ENCODE measurements at places on chromosomes 5 and 9.

DNA sequence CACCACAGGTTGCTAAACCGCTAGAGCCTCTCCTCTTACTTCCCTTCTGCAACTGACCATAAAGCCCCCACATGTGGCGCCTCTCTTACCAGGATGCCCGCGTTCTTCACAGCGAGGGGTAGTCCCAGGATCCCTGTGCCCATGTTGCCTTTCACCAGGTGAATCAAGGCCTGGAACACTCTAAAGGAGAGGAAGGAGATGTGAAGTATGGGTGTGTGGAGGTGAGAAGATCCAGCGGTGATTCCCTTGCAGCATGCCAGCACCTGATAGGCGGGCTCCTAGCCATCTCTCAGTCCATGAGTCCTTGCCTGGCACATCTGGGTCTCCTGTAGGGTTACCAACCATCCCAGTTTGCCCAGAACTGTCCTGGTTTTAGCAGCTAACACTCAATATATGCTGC, 3.3 kb downstream of the SLC36A2 start:
- no peak for DNase-seq

GRCh38 chr9:76027861-76028260, 137.4 kb downstream of the PCSK5 start:
- DNase-seq = no peak

- no peak for DNase-seq
Observed at GRCh38 chr5:67620424-67621397, 424.1 kb upstream of the CD180 start.

GRCh38 chr9:87836951-87837705, 45.5 kb upstream of the SPATA31E1 start:
- no peak for DNase-seq

DNA sequence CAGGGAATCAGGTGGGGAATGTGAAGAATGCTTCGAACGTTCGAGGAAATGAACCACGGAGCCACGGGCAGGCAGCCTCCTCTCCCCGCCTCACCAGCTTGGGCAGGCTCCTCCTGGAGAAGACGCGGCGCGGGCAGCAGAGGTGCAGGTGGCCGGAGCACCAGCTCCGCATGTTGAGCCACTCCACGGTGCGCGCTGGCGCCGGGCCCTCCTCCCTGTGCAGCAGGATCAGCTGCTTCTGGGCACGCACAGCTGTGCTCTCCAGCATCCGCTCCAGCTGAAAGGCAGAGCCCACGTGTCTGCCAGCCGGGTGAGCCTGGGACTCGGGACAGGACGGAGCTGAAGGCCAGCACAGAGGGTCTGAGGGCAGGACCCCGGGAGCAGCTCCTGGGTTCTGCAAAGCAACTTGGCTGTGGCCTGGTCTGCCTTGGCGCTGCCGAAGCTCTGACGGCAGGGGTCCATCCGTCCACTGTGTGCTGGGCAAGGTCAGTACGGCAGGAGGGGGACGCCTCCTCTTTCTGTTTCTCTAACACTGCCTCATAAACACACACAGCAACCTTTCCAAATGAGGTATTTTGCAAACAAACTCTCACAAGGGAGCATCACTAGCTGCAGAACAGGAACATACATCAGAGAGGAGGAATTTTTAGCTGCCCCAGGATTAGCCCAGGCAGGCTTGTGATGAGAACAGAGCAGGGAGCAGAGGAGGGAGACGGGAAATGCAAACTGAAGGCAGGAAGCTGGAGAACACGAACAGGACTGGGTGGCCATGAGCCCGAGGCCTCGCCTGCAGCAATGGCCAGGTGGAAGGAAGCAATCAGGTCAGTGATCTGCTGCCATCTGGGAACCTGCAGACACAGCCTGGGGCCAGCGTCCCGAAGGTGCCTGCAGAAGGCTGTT, 20.1 kb upstream of the NSMF start:
- DNase-seq = no peak

DNA sequence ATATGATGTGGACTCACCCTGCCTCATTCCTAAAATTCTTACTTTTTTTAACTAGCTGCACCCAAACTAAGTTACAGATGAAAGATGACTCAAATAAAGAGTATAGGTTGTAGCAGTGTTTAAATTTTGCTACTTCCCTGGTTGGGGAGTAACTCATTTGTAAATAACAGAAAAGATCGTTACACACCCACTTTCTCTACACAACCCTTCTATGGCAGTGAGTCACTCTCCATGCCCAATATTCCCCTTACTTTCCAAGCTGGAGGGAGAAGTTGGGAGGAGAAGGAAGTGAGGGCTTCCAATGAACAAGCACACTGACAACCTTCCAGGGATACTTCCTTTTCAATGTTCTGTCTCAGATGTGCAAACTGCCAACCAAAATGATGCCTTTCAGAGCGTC, 1.9 kb downstream of the RASEF start:
- DNase-seq = no peak

DNA sequence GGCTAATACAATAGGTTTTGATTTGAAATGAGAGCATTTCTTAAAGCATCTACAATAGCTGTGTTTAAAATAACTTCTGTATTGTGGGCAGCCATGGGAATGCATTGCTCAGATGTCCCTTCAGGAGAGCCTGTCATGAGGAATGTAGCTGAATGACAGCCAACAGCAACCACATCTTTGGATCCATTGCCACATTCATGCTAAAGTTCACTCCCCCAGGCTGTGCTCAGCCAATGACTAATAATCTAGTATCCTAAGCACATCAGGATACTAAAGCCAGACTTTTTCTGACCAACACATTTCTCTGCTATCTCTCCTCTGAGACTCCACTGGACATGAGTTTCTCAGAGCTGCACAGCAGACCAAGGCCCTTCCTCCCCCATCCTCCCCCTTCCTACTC, 45.5 kb downstream of the HTR1A start:
- no peak for DNase-seq

DNA sequence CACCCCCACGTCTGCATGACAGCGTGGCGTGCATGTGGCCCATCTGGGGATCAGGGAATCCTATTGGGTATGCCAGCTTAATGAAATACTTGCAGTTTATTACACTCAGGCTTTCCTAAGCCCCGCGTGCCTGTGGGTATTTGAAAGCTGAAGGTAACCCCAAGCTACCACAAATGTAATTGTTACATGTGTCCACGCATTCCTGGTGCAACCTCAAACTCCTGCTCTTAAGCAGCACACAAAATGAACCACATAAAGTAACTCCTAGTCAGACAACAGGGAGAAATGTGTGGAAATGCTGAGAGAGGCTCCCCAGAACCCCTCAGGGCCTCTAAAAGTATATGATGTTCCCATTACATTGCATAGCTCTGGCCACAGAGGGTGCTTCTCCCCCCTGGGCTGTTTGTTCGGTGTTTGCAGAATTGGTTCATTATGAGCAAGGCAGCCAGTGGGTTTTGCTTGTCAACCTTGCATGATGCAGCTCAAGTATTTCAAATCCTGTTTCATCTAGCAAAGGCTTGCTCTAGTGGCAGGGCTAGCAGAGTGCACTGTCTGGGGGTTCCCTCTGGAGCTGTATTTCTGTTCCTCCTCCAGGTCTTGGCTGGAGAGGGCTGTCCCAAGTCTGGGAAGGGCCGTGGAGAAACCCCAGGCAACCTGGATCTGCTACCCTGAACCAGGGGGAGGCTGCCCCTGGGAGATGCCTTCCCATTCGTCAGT, 1.8 kb upstream of the DCANP1 start:
- no peak for DNase-seq

GRCh38 chr5:64180661-64181343, 15.2 kb downstream of the RNF180 start:
- DNase-seq = no peak

GRCh38 chr5:66454186-66455078, 141.8 kb upstream of the MAST4 start:
- no peak for DNase-seq

GRCh38 chr9:35714123-35714522, 17.9 kb downstream of the TLN1 start:
- no peak for DNase-seq

DNA sequence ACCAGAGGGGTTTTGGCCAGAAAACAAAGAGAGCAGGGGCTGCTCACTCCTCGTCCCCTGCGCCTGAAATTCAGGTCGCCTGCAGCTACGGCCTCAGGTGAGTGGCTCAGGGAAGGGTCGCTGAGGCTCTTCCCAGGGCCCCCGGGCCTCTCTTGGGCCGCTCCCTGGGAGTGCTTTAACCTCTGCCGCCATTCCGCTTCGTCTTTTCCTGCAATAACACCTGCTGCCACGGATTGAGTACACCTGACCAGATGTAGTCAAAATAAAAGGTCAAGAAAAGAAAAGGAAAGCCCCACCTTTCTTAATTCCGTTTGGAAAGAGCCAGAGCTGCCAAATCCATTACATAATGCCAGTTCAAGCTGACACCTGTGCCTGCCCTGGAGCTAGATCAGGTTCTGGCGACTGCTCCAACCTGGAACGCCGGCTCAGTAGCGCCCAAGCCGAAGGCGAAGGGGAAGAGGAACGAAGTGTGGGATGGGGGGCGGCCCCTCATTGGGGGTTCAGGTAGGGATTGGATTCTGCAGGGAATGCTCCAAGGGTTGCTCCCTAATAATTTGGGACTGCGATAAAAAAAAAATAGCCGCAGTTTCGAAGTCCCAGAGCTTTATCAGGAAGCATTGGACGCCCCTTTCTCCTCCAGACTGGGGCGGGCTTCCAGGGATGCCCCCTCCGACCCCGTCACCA, 193.9 kb downstream of the MEF2C start:
- DNase-seq = no peak

DNA sequence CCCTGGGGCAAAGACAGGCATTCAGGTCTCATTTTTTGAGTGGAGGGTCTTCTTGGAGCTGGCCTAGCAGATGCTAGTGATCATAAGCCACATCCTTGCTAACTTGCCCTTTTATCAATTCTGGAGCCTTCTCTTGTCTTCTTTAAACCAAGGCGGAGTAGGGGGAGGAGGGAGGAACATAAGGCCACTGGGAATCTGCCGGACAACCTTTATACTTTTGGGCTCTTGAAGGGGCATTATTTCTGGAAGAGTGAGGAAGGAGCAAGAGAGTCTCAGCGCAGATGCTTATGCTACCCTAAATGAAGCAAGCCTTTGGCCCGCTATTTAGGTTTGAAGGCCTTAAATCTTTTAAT, 2.0 kb downstream of the TMEFF1 start:
- no peak for DNase-seq

- DNase-seq = no peak
Observed at GRCh38 chr5:108997720-108998119, 250.0 kb downstream of the FER start.

GRCh38 chr5:149143470-149143869, 2.2 kb downstream of the ABLIM3 start:
- no peak for DNase-seq

DNA sequence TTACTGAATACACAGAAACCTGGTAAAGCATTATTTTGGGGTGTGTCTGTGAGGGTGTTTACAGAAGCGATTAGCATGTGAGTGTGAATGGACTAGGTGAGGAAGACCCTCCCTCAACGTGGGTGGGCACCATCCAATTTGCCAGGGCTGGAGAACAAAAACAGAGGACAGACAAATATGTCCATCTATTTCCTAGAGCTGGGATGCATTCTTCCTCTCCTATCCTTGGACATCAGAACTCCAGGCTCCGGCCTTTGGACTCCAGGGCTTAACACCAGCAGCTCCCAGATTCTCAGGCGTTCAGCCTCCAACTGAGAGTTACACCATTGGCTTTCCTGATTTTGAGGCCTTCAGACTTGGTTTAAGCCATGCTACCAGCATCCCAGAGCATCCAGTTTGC, 65.8 kb upstream of the CHD1 start:
- DNase-seq = no peak

DNA sequence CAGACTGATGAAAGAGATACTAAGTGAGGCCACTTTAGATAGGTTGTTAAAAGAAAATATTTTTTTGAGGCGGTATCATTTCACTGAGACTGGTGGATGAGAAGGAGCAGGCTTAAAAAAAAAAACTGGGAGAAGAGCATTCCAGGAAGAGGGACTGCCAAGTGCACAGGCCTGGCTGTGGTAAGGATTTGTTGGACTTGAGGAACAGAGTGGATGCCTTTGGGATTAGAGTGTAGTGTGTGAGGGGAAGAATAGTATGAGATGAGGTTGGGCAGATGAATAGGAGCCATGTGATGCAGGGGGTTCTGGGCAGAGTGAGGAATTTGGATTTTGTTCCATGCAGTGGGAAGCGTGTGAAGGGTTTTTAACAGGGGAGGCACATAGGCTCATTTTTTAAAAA, 57.9 kb downstream of the PBX3 start:
- DNase-seq = no peak

DNA sequence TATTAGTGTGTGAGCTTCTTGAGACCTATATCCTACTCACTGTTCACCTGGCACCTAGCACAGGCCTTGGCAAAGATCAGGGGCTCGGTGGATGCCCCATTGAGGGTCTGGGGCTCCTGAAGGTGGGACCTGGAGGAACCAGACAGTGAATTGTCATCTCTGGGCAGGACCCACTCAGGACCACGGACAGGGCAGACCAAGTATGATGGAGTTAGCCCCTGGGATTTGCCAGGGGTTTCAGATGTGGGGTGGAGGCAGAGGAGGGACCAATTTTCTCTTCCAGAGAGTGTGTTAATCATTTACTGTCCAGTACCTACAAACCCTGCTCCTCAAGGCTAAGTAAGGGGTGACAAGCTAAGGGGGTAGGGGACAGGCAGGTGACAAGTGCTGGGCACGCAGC, 29.3 kb upstream of the TBC1D2 start:
- no peak for DNase-seq

GRCh38 chr5:94807985-94808384, 189.5 kb downstream of the SLF1 start:
- DNase-seq = no peak

DNA sequence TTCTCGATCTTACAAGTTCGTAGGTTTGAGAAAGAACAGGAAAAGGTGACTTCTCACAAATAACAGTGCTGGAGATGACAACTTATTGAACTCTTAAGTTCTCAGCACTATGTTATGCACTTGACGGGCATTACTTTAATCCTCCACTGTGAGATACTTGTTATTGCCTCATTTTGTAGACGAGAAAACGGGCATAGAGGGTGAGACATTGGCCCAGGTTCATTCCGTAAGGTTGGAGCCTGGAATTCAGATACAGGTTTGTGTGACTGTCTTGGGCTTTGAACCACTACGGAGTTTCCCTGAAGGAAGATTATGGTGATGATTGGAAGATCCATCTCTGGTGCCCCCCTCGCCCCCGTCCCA, 657 bp downstream of the MAT2B start:
- no peak for DNase-seq

- no peak for DNase-seq
Observed at GRCh38 chr5:82494942-82495341, 216.8 kb upstream of the RPS23 start.

DNA sequence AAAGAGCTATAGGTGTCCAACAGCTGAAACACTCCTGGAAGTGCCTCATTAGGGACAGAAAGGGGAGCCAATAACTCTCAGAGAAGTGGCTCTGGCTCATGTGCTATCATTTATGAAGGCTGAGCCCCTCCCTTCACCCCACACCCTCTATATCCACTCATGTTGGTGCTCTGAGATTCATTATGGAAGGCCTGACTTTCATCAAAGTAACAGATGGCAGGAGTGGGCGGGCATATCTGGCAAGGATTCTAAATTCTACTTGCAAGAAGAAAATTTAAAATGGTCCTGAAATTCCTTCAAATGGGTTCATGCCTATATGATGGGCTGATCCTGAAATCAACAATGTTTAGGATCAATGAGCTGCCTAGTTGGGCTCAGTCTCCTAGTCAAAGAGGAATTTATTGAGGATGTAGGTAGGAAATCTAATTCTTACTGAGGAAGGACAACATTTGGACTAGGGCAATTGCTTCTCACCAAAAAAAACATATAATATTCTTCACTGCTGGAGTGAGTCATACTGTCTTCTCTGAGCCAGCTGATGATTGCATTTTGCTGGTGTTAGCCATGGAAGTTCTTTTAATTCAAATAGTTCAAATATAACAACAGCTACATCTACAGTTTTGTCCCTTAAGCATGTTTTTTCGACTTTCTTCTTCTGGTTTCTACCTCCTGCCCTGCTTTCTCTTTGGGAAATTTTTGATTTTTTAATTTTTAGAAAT, 23.5 kb downstream of the NMRK1 start:
- DNase-seq = no peak
